Upper lobe of left lung (tissue), 6 donors: ENCODE measurements at places on chromosomes 4 and X. TPM values are rescaled to one million over a fixed set of nuclear protein-coding genes. Genes with fewer than 3 reads are reported as not detected.

DNA sequence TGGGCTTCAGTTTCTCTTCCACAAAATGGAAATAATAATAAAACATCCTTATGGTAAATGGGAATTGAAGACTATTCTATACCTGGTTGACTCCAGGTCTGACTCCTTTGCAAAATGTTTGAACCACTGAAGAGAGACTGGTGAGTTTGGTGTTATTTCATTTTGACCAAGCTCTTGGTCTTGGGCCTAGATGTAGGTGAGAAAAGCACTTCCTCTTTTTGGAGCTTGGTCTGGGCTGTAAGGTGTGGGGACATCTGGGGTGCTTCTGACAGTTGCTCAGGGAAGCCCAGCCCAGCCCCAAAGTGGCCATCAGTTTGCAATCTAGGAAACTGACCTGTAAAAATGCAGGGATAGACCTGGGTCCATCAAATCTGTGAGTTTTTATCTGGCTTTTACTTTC lies 26.8 kb upstream of the SOD3 start:
- no peak for DNase-seq

The AVPR2 gene
- total RNA-seq, result 2.8 TPM

The SPANXA1 gene
- total RNA-seq, result not detected

GRCh38 chr4:182235021-182235795 lies 8.0 kb upstream of the TENM3 start:
- DNase-seq, result no peak

- DNase-seq, result no peak
Observed at GRCh38 chr4:132642016-132642817, 506.9 kb upstream of the PCDH10 start.

- DNase-seq, result no peak
Observed at GRCh38 chr4:55030589-55030988, 94.8 kb downstream of the KDR start.

GRCh38 chr4:186775902-186776301 lies 52.2 kb upstream of the FAT1 start:
- DNase-seq, result no peak

GRCh38 chrX:103781706-103782105 lies 5.1 kb downstream of the PLP1 start:
- no peak for DNase-seq

- DNase-seq, result no peak
Observed at GRCh38 chrX:96424007-96424406, 260.6 kb upstream of the DIAPH2 start.

DNA sequence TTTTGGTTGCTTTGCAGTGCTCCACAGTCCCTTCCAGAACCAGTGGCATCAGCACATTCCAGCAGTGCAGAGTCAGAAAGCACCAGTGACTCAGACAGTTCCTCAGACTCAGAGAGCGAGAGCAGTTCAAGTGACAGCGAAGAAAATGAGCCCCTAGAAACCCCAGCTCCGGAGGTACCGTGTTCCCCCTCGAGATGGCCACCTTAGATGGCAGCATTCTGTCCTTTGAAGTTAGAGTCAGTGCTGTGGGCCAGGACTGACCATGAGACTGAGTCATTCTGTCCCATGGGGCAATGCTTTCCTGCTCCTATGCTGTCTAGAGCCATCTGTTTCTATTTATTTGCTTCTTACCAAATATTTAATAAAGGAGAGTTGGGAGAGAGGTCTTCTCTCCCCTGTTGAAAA lies 112.3 kb downstream of the KLHL8 start:
- no peak for DNase-seq

- DNase-seq, result no peak
Observed at GRCh38 chr4:112931001-112931400, 118.5 kb upstream of the ANK2 start.

DNA sequence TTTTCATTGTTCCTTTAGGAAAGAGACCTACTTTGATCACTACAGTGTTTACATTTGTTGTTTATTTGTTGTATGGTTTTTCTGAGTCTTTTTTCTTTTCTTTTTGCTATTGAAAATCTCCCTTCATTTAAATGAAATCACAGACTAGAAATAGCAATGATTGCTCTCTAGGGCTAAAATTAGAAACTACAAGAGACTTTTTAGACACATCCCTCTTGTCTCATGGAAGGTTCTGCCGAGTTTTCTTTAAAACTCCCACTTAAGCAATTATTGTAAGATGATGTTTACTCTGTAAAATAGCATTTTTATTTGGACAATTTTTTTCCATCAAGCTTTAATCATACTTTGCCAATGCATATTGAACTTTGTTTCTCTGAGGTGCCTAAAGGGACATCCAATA lies 136.6 kb downstream of the PALLD start:
- no peak for DNase-seq

GRCh38 chr4:15683143-15683495 lies 1.5 kb downstream of the FAM200B start:
- DNase-seq, result no peak

The DMRTC1 gene
- not detected for total RNA-seq

- no peak for DNase-seq
Observed at GRCh38 chr4:38734446-38734845, 48.3 kb downstream of the TLR10 start.

- DNase-seq, result no peak
Observed at GRCh38 chr4:175823015-175823742, 11.1 kb upstream of the GPM6A start.

The ART3 gene
- total RNA-seq, result not detected

The CLGN gene
- 0.64 TPM for total RNA-seq

DNA sequence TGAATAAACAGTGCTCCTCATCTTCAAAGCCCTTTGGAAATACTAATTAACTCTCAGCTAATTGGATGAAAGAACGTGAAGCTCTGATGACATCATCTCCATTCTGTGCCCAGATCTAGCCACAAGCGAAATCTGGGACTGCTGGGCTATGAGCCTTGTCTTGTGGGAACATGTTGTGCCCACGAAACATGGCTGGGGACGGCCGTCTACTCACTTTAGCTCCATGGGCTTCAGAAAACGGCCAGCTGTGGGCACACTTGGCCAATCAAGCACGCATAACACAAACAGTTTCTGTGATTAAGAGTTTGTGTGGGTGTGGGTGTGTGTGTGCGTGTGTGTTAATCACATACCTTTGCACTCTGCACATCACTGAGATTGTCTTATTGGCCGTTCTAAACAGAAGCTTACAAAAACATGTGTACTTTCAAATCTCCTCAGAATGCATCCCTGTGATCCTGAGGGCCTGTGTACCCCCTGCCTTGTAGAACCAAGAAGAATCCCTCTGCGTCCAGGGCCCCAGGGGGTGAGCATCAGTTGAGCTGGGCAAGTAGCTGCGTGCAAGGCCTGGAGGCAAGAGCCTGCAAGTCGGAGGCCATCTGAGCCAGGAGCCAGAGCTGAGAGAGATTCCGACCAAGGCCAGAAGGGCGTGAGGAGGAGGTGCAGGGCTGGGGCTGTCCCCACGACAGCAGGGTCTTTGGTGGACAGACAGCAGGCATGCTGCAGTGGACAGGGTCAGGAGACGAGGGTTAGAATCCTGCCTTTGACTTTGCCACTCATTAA lies 18.7 kb upstream of the ZNF185 start:
- DNase-seq, result no peak

The HPGD gene
- total RNA-seq, result 181 TPM
